Activated CD4-positive, CD25-positive, alpha-beta regulatory T cell treated with anti-CD3 and anti-CD28 coated beads, Interleukin-2, amount 50 U/mL, for 16 hours (primary cell): ENCODE measurements at places on chromosomes 6 and 20.

DNA sequence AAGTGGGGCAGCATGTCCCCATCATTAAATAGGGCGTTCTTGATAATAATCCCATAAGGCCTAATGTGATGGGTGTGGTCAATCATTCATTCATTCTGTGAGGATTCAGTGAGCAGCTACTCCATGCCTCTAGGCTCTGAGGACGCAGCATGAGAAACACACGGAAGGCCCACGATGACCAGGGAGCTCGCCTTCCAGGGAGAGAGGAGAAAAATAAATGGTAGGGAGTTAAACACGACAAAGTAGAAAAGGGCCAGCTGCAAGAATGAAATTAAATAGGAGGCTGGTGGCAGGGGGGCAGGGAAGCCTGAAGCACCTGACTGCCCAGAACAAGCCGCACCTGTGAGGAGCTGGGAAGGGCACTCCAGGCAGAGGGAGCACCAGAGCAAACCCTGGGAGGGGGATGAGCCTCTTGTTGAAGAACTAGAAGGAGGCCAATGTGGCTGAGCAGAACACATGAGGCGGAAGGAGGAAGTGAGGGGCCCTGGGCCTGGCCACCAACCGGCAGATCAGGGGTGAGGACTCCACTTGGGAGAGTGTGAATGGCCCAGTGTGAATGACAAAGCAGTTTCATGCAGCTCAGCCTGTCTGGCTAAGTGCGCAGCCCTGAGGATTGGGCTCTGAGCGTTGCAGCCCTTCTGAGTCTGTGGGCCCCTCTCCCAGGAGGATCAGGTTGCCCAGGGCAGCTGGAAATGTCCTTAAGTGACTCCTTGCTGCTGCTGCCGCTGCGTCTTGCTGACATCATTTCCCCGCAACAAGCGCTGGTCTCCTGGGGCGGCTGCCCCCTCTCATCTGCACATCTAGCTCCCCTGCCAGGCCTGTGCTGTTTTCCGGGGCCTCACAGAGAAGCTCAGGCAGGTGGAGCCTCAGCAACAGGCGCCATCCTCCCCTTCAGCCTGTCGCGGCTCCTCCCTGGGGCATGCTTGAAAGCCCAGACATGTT, 99.9 kb downstream of the CDH26 start:
- DNase-seq, result no peak

DNA sequence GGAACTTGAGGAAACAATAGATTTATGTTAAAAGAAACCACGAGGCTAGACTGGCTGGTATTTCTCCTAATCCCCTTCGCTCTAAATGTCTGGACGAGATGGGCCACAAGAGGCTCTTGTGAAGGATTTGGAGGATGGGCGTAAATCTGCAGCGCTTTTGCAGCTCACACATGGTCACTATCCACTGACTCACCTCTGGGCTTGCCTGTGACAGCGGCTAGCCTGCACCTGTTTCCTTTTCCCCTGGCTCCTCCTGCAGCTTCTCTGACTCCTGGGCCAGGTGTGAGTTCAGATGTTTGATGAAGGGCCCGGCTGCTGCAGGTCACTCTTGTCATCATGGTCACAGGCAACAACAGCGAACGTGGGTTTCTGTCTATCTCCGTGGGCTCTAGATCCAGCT, 629.4 kb downstream of the CBLN4 start:
- no peak for DNase-seq

GRCh38 chr20:62065674-62066338, at the start of gene TAF4:
Gene TAF4 (minus strand): TSS chr20:62065881. CDS start chr20:62065810, 71 bp downstream.
- DNase-seq, result peak; percentile 63

DNA sequence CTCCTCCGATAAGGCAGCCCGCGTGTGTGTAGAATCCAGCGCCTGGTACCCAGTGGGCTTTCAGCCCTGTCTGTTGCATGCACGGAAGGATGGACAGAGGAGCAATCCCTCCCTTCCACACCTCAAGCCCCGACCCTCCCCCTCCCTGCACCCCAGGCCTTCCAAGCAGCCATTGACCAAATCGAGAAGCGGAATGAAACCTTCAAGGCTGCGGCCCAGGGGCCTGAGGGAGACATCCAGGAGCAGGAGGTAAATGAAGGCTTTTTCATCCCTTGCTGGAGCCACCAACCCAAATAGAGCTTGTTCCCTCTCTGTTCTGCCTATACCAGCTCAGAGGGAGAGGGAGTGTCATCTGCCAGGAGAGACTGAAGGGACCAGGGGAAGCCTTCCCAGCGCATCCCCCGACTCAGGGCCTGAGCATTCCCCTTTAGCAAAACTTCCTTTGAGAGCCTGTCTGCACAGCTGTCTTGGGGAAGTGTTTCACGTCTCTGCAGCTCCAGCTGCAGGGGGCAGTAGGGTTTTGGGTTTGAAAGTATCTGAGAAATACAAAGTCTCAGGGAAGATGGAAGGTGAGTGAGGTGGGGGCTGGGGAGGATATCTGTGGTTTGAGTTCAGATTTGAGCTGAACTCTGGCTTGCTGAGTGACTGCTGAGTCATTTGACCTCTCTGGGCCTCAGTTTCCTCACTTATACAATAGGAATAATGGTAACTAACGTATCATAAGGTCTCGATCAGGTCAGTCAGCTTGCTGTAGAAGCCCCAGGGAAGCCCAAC, 16.1 kb downstream of the FGD2 start:
- peak; percentile 48 for DNase-seq

DNA sequence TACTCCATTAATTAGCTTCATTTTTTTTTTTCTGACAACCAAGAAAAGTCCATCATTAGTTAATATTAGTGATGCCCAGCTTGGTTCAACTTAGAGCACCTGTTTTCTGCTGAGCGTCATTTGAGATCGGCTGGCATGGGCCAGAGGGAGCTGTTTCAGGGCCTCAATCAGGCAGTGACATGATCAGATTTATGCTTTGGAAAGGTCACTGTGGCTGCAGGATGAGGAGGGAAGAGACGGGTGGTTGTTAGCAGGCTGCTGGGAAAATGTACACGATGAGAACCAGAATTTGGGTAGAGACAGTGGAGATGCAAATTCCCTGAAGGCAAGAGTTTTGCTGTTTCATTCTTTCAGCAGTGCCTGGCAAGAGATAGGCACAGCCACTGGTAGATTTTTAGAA, 4.4 kb upstream of the STX16 start:
- DNase-seq, result no peak

DNA sequence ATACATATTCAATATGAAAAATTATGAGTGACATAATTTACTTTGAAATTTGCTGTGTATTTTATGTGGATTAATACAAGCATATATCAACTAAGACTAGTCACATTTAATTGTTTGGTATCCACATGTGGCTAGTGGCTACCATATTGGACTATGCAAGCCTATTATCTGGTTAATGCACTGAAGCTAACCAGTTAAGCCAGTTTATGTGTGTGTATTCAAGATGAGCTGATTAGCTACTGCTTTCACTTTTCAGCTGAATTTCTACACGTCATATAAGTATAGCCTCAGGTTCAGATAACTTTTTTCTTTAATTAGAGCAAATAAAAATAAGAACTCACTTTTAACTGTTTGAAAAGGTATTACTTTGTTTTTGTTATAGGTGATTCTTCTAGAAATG, 903.7 kb downstream of the TFAP2A start:
- no peak for DNase-seq

DNA sequence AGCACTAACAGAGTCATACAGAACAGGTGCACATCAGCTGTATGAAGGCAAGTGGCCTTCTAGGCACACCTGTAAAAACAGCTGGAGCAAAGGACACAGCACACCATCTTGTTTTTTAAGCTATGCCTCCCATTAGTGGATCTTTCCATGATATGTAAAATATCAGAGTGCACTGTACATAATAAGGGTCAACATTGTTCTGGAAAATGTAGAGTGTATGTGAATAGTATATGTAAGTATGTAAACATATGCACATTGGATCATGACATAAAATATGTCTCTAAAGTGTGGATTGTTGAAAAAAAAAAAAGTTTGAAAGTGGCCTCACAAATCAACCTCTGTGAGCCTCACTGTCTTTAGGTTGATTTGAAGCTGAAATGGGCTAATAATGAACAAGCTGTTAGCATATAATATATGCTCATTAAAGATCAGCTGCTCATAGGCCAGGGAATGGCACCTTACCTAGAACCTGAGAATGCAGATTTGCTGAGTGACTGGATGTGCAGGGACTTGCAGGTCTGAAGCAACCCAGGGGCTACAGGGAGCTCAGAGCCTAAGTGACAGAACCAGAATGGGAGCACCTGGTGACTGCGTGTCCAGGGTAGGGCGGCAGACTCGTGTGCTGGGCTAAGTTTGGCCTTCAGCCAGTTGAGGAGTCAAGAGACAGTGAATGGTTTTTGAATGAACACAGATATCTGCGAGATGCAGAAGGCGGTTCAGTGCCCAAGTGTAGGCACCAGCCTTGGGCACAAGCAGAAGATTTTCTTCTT, 198.6 kb downstream of the TMEM242 start:
- DNase-seq, result no peak

- DNase-seq, result no peak
Observed at GRCh38 chr6:35362200-35362599, 19.8 kb downstream of the PPARD start.

GRCh38 chr20:18805881-18806280, 7.7 kb upstream of the SCP2D1 start:
- DNase-seq, result no peak
